ENCODE measurements at places on chromosomes 4 and X.

GRCh38 chrX:150574559-150575418 lies 6.4 kb downstream of the MTM1 start:
- peak; percentile 16 for DNase-seq

GRCh38 chr4:64417974-64418373 lies 8.7 kb upstream of the TECRL start:
- DNase-seq = no peak

DNA sequence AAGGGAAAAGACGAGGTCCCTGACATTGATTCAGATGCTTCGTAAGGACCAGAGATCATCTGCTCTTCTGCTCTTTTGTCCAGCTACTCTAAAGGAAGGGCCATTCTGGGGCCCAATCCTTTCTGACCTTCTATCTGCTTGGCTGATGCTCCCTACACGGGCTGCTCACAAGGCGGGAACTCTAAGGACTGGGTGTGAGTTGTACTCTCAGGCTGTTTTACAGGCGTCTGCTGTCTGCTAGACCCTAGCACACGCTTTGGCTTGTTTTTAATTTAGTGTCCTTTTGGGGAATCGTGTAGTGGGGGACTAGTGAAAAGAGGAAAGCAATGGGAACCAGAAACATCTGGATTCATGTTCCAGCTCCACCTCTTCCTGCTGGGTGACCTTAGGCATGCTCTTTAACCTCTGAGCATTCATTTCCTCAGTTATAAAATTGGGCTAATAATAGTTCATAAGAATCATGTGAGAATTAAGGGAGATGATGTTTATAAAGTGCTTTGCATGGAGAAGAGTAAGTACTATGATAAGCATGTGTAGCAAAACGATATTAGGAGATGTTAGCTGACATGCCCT lies 53.1 kb downstream of the CASP3 start:
- no peak for DNase-seq

DNA sequence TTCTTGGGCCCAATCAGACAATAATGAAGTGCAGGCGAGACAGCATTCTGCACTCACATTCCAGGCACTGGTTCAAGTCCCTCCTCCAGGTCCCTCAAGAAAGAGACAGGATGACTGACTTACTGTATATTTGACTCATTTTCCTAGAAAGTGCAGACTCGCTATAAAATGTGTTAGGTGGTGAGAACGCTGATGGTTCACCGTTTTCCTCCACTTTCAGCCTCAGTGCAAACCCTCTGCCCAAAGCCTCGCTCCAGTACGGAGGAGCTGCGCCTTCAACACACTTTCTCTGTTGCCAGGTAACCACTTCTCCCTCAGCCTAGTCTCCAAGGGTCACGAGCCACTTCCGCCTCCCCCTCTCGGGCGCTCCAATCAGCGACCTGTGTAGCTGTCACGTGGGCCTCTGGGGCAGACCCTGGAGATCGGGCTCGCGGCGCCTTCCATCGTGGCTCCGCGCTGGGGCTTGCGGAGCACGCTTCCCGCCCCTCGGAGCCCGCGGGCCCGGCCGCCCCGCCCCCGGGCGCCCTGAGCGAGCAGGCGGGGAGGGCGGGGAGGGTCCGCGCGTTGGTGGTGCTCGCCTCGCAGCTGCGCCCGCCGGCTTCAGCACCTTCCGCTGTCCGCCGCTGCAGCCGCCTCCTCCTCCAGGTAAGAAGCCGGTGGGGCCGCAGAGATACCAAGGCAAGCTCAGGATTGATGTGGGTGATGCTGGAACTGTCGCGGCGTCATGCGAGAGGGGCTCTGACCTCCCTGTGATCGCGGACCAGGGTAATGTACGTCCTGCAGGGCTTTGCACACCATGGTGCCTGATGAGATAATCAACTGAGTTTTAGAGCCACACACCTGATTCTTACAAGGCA lies at the start of gene WDR17:
Gene WDR17, plus strand, starts transcription at position 407 of the 857 bp plus-strand sequence. CDS start 45,740 bp downstream, outside the sequence.
- DNase-seq = peak; percentile 85

DNA sequence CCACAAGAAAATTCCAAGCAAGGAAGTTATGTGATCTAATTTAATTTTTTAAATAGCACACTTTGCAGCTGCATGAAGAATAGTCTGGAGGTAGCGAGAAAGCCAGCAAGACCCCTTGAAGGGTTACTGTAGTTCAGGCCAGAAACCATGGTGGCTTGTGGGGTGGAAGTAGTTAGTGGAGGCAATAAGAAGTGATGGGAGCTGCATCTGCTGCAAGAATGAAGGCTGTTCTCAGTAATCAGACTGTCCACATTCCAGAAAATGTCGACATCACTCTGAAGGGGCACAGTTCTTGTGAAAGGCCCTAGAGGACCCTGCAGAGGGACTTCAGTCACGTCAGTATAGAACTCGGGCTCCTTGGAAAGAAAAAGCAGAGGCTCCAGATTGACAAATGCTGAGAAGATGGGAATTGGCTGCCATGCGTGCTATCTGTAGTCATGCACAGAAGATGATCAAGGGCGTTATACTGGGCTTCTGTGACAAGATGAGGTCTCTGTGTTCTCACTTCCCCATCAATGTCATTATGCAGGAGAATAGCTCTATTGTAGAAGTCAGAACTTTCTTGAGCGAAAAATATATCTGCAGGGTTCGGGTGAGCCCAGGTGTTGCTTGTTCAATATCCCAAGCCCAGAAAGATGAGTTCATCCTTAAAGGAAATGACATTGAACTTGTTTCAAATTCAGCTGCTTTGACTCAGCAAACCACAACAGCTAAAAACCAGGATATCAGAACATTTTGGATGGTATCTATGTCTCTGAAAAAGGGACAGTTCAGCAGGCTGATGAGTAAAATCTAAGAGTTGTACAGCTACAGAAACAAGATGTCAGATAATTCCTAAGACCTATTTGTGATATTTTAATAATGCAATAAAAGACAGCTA lies 254.2 kb downstream of the CBR4 start:
- peak; percentile 59 for DNase-seq

GRCh38 chrX:3461397-3462165 lies 115.1 kb upstream of the MXRA5 start:
- DNase-seq = peak; percentile 69

GRCh38 chrX:117568238-117568637 lies 548.4 kb downstream of the KLHL13 start:
- no peak for DNase-seq

DNA sequence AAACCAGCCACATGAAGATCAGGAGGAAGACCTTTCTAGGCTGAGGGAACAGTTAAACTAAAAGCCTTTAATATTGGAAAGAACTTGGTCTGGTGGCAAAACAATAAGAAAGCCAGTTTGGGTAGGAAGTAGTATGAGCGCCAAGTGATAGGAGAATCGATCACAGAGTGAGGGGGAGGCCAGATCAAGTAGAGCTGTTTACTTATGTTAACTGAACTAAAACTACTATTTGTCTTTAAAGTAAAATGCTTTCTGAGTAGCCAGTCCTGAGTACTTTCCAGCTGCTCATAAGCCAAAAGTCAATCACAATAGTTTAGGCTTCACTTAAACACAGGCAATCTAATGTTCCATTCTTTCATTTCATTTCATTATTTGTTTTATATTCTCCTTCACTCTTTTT lies 62.8 kb upstream of the RPA4 start:
- DNase-seq = no peak

DNA sequence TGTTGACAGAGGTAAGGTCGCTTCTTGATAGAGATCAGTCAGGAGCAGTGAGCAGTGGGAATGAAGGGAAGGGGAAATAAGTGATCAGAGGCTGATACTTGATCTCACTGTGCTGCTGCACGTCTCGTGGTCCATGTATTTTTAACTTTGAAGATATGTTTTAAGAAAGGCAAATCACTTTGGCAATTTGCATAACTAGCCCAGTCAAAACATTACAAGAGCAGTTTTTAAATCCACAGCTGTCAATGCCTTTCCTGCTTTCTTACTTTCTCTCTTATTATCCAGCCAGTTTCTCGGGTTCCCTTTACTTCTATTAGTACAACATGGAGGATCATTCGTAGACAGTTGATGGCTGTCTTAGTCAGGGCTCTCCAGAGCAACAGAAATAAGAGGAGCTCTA lies 472.8 kb downstream of the TMA16 start:
- no peak for DNase-seq

GRCh38 chr4:141170671-141171070 lies 37.4 kb upstream of the RNF150 start:
- no peak for DNase-seq

GRCh38 chr4:123121241-123121907 lies 199.0 kb upstream of the NUDT6 start:
- peak; percentile 29 for DNase-seq

DNA sequence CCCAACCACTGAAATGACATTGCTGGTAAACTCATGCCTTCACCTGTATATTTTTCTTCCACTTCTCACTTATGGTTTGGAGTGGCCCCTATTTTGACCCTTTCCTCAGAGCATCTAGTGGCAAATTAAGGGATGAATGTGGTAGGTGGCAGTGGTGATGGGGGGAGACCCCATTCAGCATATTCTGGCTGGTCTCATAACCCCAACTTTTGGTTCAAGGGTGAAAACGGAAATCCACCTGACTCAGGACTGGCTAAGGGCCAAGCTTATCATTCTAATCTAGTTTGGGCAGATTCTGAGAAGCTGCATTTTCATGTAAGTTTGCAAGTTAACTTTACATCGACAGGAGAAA lies 47.0 kb upstream of the NSUN7 start:
- DNase-seq = no peak

GRCh38 chr4:159505266-159505975 lies 402.5 kb downstream of the RAPGEF2 start:
- DNase-seq = no peak

Measured in adipocyte (in vitro differentiated cells).